ENCODE measurements at places on chromosomes 7 and 10. TPM values are rescaled to one million over a fixed set of nuclear protein-coding genes. Genes with fewer than 3 reads are reported as not detected.

KCNMA1 gene
- 76.7 TPM for total RNA-seq

MYH16 gene
- 0.56 TPM for total RNA-seq

ITGA8 gene
- not detected for total RNA-seq

TBC1D12 gene
- 5.1 TPM for total RNA-seq

LLCFC1 gene
- not detected for total RNA-seq

LRIT1 gene
- not detected for total RNA-seq

CDK13 gene
- total RNA-seq, result 20.7 TPM

ZMIZ1 gene
- 65.9 TPM for total RNA-seq
